AG10803 (cell line): ENCODE measurements at places on chromosomes 5 and 9.

DNA sequence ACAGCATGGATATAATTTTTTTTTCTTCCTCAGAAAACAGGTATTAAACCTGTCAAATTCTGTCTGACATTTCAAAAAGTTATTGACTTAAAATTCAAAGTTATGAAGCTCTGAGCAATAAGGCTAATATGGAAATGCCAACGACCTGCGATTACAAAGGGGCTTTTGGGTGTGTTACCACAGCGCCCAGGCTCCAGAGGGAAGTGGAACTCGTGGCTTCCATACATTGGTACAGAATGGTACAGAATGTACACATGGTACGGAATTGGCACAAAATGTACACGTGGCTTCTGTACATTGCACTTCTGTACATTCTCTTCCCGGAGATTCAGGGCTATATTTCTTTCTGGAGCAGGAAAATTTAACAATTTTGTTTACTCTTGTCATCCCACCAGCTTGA lies 225.1 kb upstream of the TBCA start:
- no peak for DNase-seq

GRCh38 chr5:169013846-169014245 lies 287.1 kb downstream of the SLIT3 start:
- peak; percentile 52 for DNase-seq

- no peak for DNase-seq
Observed at GRCh38 chr5:149702934-149703646, 27.0 kb upstream of the PPARGC1B start.

DNA sequence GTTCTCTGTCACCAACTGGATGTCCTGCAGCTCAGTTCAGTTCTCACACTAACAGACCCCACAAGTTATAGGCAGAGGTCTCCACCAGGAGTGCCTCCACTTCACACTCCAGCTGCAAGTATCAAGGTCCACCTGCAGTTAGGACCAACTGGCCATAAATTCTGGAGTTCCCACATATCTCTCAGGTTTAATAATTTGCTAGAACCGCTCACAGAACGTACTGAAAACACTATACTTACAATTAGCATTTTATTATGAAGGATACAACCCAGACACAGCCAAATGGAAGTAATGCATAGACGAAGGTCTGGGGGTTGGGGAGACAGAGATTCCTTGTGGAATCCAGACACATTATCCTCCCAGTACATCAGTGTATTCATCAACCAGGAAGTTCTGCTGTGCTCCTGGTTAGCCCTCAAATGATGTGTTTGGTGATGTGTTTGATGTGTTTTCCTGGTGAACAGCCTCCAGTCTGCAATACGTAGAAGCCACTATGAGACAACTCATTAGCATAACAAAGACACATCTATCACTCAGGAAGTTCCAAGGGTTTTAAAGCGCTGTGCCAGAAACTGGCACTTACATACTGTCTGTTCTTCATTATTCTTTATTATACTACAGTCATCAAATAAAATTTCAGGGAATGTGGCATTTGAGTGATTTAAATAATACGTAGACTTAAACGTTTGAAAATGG lies 25.4 kb downstream of the OGN start:
- peak; percentile 65 for DNase-seq

- DNase-seq = peak; percentile 41
Observed at GRCh38 chr5:34550247-34550646, 105.9 kb upstream of the RAI14 start.

GRCh38 chr5:7425830-7426229 lies 29.9 kb downstream of the ADCY2 start:
- no peak for DNase-seq

- peak; percentile 71 for DNase-seq
Observed at GRCh38 chr5:159504857-159505304, 174.6 kb upstream of the IL12B start.

- no peak for DNase-seq
Observed at GRCh38 chr5:177036443-177036842, 13.9 kb downstream of the ZNF346 start.

GRCh38 chr5:68265347-68265746 lies 49.8 kb downstream of the PIK3R1 start:
- DNase-seq = no peak

GRCh38 chr5:161431963-161432362 lies 114.6 kb downstream of the GABRB2 start:
- no peak for DNase-seq

DNA sequence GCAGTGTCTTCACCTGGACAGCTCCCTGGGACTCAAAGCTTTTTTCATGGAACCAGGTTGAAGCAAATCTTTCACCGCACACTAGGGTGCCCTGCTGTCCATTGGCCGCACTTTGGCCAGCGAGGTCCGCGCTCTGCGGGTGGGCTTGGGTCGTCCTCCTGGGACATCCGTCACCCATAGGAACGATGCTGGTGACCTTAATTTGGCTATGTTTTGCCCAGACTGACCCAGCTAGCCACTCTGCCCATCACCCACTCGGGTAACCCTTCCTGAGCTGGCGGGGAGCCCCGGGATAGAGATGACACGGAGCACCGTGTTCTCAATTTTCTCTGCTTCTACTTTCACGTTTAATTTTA lies 25.9 kb downstream of the ZDHHC11B start:
- no peak for DNase-seq

DNA sequence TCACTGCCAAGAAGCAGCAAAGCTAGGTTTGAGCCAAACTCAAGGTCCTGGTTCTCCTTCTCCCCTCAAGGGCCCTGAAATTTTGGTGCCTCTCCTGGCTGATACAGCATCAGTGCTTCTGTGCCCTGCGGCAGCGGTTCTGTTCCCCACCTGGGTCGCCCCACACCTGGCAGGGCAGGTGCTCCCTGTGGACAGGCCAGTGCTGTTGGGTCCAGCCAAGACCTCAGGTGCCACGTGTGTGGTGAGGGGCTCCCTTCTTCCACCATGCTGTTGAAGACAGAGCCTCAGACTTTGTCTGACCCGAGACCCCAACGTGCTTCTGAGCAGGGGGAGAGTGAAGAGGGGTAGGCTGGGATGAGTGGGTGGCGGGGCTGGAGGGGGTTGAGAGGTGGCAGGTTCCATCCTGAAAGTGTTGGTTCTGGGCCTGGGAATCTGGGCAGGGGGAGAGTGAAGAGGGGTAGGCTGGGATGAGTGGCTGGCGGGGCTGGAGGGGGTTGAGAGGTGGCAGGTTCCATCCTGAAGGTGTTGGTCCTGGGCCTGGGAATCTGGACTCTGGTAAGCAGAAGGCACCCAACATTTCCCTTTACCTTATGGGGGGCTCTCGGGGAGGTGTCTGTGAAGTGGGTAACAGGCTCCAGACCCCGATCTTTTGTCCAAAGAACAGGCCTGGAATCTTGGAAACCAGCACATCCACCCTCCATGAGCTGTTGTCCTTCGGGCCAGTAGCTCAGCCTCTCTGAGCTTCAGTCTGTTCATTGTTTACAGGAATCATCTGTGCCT lies 2.3 kb downstream of the PLEKHG4B start:
- DNase-seq = no peak

DNA sequence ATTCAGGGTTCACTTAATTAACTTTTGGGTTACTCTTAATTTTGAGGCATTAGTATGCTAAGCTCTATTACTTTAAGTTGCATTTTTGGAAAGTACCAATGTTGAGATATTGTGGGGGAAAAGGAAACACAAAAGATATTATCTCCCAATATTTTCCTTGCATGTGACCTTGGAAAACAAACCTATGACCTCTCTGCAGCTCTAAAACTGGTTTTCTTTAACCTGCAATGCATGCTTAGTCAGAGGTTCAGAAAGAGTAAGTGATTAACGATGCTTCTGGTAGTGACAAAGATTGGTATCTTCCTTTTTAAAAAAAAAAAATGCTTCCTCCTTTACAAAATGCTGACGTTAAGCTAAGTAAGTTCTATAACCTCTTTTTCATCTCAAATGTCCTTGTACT lies 44.9 kb upstream of the CDH18 start:
- DNase-seq = no peak

DNA sequence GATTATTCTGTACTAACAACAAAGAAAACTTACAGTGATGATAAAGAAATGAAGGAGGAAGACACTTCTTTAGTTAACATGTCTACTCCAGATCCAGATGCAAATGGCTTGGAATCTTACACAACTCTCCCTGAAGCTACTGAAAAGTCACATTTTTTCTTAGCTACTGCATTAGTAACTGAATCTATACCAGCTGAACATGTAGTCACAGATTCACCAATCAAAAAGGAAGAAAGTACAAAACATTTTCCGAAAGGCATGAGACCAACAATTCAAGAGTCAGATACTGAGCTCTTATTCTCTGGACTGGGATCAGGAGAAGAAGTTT lies 67.9 kb downstream of the VCAN start:
- peak; percentile 48 for DNase-seq

DNA sequence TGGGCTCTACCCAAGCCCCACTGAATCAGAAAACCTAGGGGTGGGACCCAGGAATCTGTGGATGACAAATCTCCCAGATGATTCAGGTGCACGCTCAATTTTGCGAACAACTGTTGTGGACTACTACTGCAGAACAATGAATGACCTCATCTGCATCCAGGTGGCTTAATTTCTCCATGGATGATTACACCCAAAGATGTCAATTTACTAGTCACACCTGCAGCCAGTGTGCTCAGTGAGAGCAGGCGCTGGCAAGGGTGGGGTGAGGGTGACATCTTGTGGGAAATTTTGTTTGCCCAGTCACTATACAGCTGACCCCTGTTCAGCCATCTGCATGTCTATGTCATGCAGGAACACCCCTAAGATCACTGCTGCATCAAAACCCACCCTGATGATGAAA lies 118.2 kb downstream of the ENTREP1 start:
- DNase-seq = no peak

DNA sequence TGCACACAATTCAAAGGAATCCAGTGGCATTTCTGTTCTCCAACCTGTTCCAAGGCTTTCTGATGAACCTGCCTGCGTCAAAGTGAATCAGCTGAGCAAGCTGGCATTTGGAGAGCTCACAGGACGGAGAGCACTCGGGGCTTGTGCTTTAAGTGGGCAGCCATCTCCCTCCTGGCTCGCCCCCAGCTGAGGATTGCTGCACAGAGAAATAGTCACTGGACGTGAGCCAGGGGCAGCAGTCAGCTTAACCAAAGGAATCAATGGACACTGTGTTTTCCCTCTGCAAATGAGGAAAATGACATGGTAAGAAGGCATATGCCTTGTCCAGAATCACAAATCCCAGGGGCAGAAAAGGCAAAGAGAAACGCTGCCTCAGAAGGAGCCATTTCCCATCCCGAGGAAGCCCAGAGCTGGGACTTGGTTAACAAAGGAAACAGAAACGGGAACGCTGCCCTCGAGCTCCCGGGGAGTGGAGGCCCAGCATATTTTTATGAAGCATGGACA lies 299.4 kb downstream of the ZSWIM6 start:
- peak; percentile 17 for DNase-seq

- peak; percentile 4 for DNase-seq
Observed at GRCh38 chr9:37121881-37122280, 1.5 kb downstream of the ZCCHC7 start.

DNA sequence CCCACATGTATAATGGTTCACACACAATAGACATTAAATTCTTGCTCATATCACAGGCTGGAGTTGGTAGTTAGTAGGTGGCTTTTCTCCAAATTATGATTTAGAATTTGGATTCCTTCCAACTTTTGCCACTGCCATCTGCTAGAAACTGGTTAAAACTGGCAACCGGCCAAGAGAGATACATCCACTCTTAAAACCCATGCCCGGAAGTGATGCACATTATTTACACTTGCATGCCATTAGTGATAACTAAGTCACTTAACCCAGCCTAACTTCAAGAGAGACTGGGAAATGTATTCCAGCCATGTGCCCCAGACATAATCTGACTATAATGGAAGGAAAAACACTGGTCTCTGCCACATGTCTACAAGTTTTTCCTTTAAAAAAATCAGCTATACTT lies 395.7 kb upstream of the SEMA6A start:
- DNase-seq = no peak

GRCh38 chr5:148412124-148412523 lies 28.4 kb downstream of the FBXO38 start:
- no peak for DNase-seq

- DNase-seq = no peak
Observed at GRCh38 chr9:123420592-123421111, 64.7 kb downstream of the CRB2 start.

DNA sequence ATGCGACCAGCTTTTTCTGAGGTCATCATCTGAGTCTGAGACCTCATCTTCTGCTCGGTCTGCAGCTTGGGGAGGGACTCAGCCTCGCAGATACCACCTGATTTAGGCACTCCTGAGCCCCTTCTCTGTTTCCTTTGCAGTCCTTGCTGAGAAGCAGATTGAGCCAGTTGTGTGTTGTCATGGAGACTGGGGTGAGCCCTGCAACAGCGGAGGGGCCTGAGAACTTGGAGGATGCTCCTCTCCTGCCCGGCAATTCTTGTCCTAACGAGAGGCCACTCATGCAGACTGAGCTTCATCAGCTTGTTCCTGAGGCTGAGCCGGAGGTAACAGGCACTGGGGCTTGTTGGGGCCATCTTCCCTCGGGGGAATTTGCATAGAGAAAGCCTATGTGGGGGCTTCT lies 19.2 kb downstream of the TEX53 start:
- no peak for DNase-seq

DNA sequence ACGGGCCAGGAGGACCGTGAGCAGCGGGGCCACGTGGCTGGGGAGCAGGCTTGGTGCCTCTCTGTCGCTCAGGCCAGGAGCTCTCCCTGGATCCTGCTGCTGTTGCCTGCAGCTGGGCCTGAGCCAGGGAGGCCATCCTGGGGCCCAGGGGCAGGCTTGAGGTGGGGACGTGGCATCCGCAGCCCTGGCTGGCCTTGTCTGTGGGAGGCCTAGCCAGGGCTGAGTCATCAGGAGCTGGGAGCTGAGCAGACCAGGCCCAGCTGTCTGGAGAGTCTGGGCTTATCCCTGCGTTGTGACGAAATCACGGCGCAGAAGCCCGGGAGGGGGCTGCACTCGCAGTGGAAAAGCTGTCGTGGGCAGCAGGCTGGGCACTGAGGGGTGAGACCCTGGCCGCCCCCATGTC lies 138.8 kb upstream of the COL5A1 start:
- DNase-seq = peak; percentile 99

- DNase-seq = no peak
Observed at GRCh38 chr5:142692321-142692894, 6.5 kb upstream of the FGF1 start.

- DNase-seq = no peak
Observed at GRCh38 chr9:116924462-116925110, 237.5 kb downstream of the TRIM32 start.

GRCh38 chr5:94623011-94623410 lies 4.5 kb downstream of the SLF1 start:
- peak; percentile 15 for DNase-seq

- peak; percentile 5 for DNase-seq
Observed at GRCh38 chr9:131593091-131593820, 47.9 kb downstream of the PRRT1B start.

DNA sequence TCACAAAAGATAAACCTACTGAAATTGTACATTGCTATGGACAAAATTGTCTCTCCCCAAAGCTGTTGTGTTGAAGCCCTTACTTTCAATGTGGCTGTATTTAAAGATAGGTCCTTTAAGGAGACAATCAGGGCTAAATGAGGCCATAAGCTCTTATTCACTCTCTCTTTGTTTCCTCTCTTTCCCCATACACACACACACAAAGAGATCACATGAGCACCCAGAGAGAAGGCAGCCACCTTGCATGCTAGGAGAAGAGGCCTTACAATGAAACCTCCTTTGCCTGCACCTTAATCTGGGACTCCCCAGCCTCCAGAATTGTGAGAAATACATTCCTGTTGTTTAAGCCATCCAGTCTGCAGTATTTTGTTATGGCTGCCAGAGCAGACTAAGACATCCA lies 1295.6 kb upstream of the CDH6 start:
- no peak for DNase-seq

- no peak for DNase-seq
Observed at GRCh38 chr5:163978897-163979296, 473.5 kb downstream of the MAT2B start.

GRCh38 chr9:30845136-30845535 lies 1539.3 kb upstream of the ACO1 start:
- no peak for DNase-seq
